ENCODE measurements at places on chromosomes 11 and 22.

DNA sequence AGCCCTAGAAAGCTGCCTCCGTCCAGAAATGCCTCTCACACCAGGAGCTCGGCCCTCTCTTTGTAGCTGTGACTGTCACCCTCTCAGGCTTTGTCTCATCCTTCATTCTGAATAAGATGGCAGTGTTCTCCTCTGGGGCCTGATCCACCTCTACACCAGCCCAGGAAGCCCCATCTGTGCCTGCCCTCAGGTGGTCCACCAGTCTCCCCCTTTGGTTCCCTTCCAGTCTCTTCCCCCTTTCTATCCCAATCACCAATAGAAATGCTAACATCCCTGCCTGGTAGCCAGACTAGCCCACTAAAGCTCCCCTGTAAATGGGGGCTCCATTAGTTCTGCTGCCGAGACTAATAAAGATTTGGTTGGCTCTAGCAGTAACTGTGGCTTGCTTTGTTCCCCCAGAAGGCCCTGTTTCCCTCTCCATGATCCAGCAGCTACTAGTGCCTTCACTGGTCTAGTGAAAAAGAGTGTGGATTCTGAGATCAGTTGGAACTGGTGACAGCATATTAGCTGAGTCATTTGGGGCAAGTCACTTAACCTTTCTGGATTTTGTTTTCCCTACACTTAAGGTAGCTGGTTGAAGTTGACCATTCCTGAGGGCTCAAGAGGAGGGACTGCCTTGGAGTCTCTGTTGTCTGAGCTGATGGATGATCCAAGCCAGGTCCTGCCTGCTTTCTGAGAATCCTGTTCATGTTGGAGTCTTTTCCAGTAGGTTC is 16.2 kb downstream of the PLEKHB1 start:
- DNase-seq: no peak

DNA sequence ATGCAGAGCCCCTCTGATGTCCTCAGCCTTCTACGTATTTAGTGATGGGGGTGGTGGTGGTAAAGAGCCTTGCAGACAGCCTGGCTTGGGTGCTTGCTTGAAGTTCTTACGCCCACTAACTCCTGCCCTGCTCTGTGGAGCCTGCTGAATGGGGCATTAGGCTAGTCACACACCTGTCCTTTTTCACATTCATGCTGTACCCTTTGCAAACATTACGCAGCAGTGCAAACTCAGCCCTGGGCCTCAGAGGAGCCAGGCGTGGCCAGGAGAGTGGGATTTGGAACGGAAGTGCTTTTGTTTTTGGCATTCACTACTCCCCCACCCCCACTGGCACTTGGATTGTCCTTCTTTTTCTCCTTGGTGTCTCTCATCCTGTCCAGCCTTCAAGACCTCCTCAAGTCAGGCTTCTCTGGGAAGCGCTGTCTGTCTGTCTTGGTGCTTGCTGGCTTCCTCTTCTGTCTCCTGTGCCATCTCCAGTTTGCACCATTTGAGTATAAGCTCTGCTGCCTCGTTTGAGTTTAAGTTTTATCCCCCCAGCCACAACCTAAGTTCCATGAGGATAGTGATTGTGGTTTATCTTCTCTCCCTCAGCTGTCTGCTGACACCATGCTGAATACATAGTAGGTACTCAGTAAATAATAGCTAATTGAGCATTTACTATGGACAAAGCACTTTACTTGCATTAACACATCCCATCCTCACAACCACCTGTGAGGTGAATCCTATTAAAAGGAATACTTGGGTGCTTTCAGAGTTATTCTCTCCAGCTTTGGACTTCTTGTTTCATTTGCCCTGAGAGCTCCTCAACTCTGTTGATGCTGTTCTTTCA is 26.7 kb downstream of the ZBTB16 start:
- no peak for DNase-seq

- DNase-seq: no peak
Observed at GRCh38 chr22:27906241-27906640, 12.8 kb downstream of the PITPNB start.

DNA sequence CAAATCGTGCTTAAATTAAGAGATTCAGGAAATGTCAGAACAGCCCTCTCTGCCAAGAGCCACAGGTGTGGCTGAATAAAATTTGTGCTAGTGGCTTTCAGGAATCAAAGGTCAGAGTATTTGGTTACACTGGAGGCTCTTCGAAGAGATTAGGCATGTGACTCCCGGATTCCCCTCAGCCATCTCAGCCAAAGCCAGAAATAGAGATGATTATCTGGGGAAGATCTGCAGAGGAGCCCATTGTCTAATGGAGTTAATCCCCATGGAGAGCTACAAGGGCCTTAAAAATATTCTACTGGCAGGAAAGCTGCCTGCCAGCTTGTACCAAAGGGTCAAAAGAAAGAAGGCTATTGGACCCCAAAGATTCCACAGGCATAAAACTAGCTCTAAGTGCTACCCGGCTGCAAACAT is 1259.5 kb downstream of the TBC1D22A start:
- no peak for DNase-seq

DNA sequence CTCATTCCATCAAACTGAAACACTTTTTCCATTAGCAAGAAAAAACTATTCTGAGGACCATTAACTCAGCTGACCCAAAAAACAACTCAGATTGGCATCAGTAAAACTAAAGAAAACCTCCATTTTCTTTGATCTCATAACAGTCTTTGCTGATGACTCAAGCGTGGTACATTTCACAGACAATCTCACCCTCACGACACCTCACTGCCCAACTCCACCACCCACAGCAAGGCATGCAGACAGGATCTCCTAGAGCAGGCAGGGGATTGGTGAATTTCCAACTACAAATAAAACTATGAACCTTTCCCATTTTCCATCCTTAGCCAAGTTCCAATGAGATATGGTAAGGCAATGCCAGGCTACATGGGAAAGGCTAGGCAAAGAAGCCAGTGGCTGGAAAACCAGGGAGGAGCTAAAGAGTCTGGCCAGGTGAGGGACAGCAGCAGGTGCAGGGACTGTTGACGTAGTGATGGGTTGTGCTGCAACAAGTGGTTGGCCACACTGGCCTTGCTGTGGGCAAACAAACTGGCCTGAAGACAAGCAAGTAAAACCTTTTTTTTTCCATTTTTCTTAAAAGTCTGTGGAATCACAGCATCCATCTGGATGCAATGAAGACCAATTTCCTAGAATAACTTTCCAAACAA is 97.2 kb downstream of the SERGEF start:
- DNase-seq: no peak

DNA sequence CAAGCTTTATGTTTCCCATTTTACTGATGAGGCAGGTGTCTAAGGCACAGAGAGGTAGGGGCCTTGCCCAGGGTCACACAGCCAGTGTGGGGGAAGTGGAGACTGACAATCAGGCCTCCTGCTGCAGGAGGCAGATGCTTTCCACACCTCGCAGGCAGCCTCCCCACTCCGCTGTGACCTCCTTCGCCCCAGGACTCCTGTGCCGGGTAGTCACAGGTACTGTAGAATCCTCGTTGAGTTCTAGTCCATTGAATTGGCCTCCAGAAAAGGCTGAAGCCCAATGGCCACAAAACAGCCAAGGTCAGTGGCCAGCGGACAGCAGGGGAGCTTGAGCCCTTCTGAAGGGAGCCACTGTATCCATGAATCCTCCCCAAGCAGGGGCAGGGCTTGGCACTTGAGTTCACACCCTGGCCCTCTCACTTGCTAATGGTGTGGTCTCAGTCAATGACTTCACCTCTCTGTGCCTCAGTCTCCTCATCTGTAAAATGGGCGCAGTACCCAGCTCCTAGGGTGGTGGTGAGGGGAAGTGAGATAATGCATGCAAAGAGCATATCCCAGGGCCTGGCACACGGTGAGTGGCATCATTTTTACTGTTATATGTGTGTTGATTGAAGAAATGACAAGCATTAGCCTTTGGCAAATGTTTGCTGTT is 1.1 kb upstream of the FXYD2 start:
- DNase-seq: no peak

DNA sequence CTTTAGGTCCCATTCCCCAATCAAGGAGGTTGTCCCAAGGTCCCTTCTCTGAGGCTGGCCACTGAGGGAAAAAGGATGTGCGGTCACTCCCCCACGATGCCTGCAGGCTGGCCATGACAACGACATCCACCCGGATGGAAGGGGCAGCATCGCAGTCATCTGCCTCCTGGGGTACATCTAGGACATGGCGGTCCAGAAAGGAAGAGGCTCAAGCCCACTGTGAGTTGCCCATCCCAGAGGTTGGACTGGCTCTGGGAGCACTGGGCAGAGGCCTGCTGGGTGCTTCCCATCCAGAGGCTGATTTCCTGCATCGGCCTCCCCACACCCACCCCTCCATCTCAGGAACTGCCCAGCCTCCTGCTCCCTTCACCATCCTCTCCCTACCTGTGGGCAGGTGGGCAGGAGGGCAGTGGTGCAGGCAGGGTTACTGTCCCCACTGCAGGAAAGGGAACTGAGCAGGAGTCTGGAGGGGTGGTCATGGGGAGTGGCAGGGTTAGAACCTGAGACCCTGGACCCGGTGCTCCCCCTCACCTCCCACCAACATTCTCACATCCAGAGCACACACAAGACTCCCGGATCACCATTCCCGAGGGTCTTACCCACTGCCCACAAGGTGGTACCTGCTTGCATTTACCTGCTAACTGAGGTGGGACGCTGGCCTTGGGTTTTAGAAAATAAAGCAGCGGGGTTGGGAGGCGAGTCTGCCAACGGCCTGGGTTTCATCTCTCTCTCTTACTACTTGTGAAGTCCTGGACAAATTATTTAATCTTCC is 4.4 kb downstream of the RCE1 start:
- no peak for DNase-seq

DNA sequence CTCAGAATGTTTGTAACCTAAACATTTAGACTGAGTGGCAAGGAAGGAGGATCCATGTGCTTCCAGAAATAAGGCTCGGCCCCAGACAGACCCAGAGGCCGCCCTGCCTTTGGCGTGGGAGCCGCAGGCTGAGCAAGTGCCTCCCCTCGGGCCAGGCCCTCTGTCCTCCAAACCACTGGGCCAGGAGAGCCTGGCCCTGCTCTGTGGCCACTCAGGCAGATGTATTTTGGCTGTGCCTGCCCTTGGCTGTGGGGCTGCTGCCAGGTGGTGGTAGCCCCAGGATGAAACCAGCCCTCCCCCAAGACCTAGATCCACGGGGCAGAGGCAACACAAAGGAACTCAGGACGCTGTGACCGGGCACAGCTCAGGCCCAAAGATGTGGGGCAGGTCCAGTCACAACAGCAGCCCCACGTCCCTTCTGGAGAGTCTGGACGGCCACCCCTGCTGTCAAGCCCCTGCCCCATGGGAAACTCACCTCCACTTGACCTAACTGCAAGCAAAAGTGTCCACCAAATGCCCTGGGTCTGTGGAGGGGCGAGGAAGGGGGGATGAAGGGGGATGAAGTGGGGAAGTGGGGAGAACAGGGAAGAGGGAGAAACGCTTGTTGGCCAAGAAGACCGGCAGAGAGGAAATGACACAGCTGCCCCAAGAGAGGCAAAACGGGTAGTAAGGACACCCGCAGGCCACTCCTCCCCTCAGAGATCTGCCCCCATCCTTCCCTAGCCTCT is 24.0 kb downstream of the PISD start:
- peak; percentile 73 for DNase-seq

DNA sequence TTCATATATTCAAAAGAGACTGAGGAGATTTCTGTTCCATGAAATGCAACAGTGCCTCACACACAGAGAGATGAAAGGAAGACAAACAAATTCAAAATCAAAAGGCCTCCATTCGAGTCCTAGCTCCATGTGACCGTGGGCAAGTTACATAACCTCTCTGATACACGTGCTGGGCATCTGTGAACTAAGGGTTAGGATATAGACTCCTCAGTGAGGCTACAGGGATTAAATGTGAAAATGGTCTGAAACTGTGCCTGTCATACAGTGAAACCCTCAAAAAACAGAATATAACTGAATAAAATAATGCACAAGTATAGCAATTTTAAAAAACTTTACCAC is 111.8 kb upstream of the MTMR2 start:
- DNase-seq: no peak

GRCh38 chr11:12235947-12236743 is 125.8 kb downstream of the MICAL2 start:
- DNase-seq: peak; percentile 51

GRCh38 chr11:17293311-17293710 is 16.8 kb downstream of the NUCB2 start:
- no peak for DNase-seq

GRCh38 chr22:48819961-48820360 is 1007.7 kb downstream of the BRD1 start:
- DNase-seq: no peak

DNA sequence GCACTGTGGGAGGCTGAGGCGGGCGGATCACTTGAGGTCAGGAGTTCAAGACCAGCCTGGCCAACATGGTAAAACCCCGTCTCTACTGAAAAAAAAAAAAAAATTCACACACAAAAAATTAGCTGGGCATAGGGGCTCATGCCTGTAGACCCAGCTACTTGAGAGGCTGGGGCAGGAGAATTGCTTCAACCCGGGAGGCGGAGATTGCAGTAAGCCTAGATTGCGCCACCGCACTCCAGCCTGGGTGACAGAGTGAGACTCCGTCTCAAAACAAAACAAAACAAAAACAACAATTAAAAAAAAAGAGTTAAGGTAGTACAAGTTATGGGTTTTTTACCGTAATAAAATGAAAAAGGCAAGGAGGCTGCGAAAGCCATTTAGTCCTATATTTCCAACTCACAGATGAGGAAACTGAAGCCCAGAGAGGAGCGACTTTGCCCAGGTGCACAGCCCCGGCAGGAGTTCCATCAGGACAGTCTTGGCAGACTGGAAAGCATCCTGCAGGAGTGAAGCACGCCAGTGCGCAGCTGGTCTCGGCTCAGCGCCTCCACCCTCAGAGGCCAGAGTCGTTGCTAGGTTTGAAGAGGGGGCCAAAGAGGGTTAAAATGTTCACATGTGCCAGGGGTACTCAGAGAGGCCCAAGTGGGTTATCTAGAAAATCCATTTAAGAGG is 3.8 kb upstream of the FADS3 start:
- no peak for DNase-seq

DNA sequence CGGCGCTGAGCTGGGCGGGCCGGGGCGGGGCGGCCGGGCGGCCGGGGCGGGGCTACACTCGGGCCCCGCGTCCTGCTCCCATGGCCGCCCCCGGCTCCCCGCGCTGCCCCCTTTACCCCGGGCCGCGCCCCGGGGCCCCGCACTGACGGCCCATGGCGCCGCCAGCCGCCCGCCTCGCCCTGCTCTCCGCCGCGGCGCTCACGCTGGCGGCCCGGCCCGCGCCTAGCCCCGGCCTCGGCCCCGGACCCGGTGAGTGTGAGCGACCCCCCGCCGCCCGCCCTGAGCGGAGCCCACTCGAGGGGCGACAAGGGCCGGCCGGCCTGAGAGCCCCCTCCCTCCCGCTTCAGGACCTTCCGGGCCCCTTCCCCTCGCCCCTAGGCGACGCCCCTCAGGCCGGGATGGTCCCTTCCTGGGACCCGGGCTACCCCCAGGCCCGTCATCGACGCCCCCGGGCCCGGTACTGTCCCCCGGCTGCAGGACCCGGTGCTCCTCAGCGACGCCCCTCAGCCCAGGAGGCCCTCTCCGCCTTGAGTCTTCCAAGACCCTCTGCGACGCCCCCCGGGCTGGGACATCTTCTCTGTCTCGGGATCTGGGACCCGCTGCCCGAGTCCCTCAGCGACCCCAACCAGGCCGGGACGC is at the start of gene KREMEN1:
Gene KREMEN1 (plus strand): TSS at position 57 of the 639 bp plus-strand sequence. CDS start 96 bp downstream, at position 153.
- no peak for DNase-seq

- DNase-seq: peak; percentile 34
Observed at GRCh38 chr11:6757373-6757967, 14.3 kb downstream of the OR2AG2 start.

Data from GM10248 (cell line).